Smooth muscle cell of bladder (primary cell): ENCODE measurements at places on chromosomes 13 and 19. TPM values are rescaled to one million over a fixed set of nuclear protein-coding genes. Genes with fewer than 3 reads are reported as not detected.

The ERICH4 gene
- total RNA-seq, result 0.09 TPM in 1 of 2 replicates, not detected in the other

The CEACAM4 gene
- not detected in 2 replicates for total RNA-seq

The KCNN1 gene
- total RNA-seq, result 0.09 TPM in 1 of 2 replicates, not detected in the other

The C13orf42 gene
- total RNA-seq, result not detected in 2 replicates

The ABCA7 gene
- 3.4 and 3.8 TPM in 2 replicates for total RNA-seq

The TICAM1 gene
- total RNA-seq, result 1.1 and 1.4 TPM in 2 replicates

The CIC gene
- total RNA-seq, result 7.1 and 13.9 TPM in 2 replicates

The FGF21 gene
- total RNA-seq, result 0.14 and 0.28 TPM in 2 replicates

The COX7A1 gene
- 45.4 and 90.6 TPM in 2 replicates for total RNA-seq

The VPS36 gene
- 17.9 and 20.2 TPM in 2 replicates for total RNA-seq

The MAST1 gene
- total RNA-seq, result 0.18 and 0.28 TPM in 2 replicates

The DKKL1 gene
- 0.14 TPM in 1 of 2 replicates, not detected in the other for total RNA-seq

The PCDH17 gene
- total RNA-seq, result under 0.01 and 0.09 TPM in 2 replicates

The TTYH1 gene
- not detected in 2 replicates for total RNA-seq

The CYP2A7 gene
- total RNA-seq, result not detected in 2 replicates

The ZNF582 gene
- 2.0 and 2.8 TPM in 2 replicates for total RNA-seq

The MARCHF2 gene
- total RNA-seq, result 51.6 and 79.5 TPM in 2 replicates

The FGF9 gene
- total RNA-seq, result 3.8 and 9.7 TPM in 2 replicates

The ECSIT gene
- 27.7 and 43.3 TPM in 2 replicates for total RNA-seq

The NMRK2 gene
- total RNA-seq, result not detected in 2 replicates

The KCNC3 gene
- total RNA-seq, result 0.09 TPM in 1 of 2 replicates, not detected in the other

The SYT5 gene
- under 0.01 and 0.09 TPM in 2 replicates for total RNA-seq

The DPF1 gene
- total RNA-seq, result 0.55 and 0.57 TPM in 2 replicates

The MCF2L gene
- total RNA-seq, result 0.14 and 0.55 TPM in 2 replicates

The RHPN2 gene
- 2.2 and 3.1 TPM in 2 replicates for total RNA-seq

The TMPRSS9 gene
- total RNA-seq, result not detected in 2 replicates

The RASGRP4 gene
- total RNA-seq, result not detected in 2 replicates

The RFXAP gene
- 1.3 and 1.4 TPM in 2 replicates for total RNA-seq

The KRTDAP gene
- total RNA-seq, result not detected in 2 replicates

The KLHL1 gene
- total RNA-seq, result not detected in 2 replicates

The ADAMTSL5 gene
- 2.1 and 3.1 TPM in 2 replicates for total RNA-seq

The LILRB2 gene
- not detected in 2 replicates for total RNA-seq

The F2RL3 gene
- total RNA-seq, result under 0.01 and 0.18 TPM in 2 replicates

The ACP7 gene
- total RNA-seq, result 0.09 TPM in 1 of 2 replicates, not detected in the other

The ZNF534 gene
- total RNA-seq, result not detected in 2 replicates

The ICAM4 gene
- 1.5 and 4.4 TPM in 2 replicates for total RNA-seq

The ACP5 gene
- 1.3 and 2.0 TPM in 2 replicates for total RNA-seq

The ARHGEF1 gene
- 23.9 and 26.2 TPM in 2 replicates for total RNA-seq
